ENCODE measurements at places on chromosomes 11 and 22.

- DNase-seq, result no peak
These were observed 6.4 kb downstream of the FADS2 start for GRCh38 chr11:61834278-61835048.

- DNase-seq, result no peak
These were observed 77.2 kb downstream of the PRSS23 start for GRCh38 chr11:86877503-86877902.

GRCh38 chr22:19718456-19719049 is 4.2 kb downstream of the SEPTIN5 start:
- DNase-seq, result no peak

DNA sequence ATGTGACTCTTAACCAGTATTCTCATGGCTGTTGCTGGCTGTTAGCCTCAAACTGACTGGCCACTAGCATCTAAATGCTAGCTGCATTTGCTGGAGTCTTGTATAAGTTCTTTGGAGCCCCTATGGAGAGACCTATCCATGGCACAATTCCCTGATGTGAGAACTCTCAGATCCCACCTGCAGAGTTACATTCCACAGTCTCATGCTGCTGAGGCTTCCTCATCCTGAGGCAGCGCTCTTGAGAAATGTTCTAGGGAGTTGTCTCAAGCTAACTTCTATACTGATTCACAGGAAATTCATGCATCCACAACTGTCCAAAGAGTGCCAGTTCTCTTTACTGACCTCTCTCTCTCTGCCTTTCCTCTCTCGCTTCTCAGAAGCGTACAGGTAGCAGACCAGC is 218.0 kb upstream of the PITPNB start:
- DNase-seq, result no peak

- DNase-seq, result no peak
These were observed 668 bp downstream of the F2 start for GRCh38 chr11:46719543-46720218.

- no peak for DNase-seq
These were observed 138.6 kb upstream of the ARHGAP20 start for GRCh38 chr11:110850846-110851245.

DNA sequence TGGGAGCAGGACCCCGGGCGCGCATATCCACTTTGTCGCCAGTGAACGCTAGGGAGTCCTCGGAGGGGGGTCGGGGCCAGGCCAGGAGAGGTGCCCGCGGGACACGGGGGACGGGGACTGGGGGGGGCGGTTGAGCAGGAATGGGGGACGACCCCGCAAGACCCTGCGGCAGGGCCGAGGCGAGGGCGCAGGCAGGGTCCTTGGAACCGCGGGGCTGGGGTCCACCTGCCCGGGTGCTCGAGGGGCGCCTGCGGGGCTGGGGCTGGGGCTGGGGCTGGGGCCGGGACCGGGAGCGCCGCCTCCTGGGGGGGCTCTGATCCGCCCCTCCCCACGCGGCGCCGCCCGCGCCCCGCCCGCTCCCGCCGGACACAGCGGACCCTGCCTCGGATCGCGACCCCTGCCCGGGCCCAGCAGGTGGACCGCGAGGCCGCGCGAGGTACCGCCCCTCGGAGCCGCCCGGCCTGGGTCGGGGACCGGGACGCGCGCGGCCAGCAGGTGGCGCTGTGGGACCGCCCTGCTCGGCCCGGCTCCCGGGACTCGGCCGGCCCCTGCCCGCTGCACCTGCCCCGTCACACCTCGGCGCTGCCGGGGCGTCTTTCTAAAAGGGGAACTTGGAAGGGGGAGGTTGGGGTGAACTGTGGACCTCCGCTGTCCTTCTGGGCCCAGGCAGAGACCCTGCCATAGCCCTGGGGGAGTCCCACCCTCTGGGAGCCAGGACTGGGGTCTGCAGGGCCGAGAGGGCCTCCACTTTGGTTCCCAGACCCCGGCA is 11.0 kb downstream of the CRELD2 start:
- peak; percentile 65 for DNase-seq

- DNase-seq, result no peak
These were observed 20.4 kb downstream of the RSPH14 start for GRCh38 chr22:23121424-23121823.

GRCh38 chr11:100922121-100922520 is 207.5 kb downstream of the PGR start:
- DNase-seq, result no peak

- DNase-seq, result no peak
These were observed 847 bp upstream of the NDUFA6 start for GRCh38 chr22:42091455-42091782.

- DNase-seq, result no peak
These were observed 13.3 kb upstream of the IL10RA start for GRCh38 chr11:117972629-117973502.

DNA sequence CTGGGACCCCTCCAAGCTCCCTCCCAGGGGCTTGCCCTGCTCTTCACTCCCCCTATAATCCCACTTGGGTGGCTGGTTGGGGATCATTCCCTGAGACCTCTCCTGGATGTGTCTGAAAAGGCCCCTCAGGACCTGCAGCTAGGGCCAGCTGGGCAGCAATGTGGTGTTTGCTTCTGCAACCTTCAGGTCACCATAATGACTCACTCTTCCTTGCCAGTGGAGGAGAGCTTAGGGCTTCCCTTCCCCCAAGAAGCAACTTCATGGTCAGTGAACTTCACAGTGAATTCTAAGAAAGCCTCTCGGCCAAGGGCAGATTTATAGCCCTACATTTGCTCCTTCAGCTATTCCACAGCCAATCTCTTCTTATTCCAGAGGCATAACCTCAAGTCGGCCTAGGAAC is 45.1 kb upstream of the TSPAN18 start:
- no peak for DNase-seq

- no peak for DNase-seq
These were observed 27.9 kb upstream of the OAF start for GRCh38 chr11:120182790-120183491.

GRCh38 chr11:118622376-118623268 is 15.2 kb downstream of the PHLDB1 start:
- no peak for DNase-seq

GRCh38 chr11:131042041-131042390 is 125.7 kb upstream of the SNX19 start:
- DNase-seq, result no peak

GRCh38 chr11:11157185-11157584 is 195.9 kb downstream of the CSNK2A3 start:
- no peak for DNase-seq

- DNase-seq, result no peak
These were observed 1.6 kb downstream of the CBX7 start for GRCh38 chr22:39150848-39151215.

DNA sequence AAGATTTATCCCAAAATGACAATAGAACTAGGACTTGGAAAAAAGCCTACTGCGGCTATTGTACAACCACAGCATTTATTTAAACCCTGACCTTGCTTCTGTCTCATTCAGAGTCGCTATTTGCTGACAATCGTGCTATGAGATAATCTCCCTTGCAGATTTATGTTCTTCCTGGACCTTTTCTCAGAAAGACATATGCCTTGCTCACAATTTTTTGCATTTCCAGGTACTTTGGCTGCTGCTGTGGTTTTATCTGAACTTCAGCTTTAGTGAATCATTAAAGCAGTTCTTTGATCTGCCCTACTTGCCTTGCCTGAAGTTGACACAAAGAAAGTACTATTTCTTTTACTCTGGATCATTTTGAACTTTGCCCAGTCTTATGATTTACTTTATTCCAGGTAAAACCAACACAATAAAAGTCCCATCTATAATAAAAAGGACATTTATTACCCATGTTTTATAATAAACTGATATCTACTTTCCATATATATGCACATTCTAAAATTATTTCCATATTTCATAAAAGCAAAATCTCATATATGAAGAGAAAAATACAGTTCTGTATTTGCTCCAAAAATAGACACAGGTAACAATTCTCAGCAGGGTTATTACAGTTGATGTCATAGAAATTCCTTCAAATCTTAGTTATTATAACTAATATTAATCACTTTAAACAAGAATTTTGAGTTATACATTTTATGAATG is 63.4 kb upstream of the CARD18 start:
- no peak for DNase-seq

DNA sequence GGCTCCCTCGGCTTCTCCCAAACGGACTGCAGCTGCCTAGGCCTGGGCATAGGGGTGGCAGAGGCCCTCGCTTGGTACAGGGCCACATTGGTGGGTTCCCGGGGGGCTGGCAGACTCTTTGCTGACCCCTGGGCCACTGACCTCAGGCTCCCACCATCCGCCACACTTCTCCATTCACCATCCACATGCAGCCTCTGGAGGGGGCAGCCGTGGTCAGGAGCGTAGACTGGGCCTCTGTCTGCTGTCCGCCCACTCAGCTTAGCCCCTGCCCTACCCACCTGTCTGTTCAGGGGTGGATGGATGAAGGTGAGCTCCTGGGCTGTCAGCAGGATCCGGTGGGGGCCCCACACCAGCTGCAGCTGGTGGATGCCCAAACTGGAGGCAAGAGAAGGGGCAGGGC is 45.7 kb upstream of the LRRC32 start:
- no peak for DNase-seq

DNA sequence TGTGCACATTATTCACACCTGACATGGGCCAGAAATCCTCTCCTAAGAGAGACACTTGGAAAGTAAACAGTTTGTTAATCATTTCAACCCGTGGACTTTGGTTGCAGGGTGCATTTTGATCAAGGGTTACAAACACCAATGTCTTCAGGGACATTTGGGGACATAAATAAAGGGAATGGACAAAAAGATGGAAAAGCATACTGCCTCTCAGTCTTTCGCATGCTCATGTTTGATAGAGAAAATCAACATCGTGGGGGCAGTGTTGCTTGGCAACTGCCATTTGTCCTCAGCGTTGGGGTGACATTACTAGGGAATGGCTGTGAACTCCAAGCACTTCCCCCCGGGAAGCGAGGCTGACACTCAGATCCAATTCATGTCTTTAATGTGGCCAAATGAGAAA is 114.7 kb upstream of the OR4B1 start:
- no peak for DNase-seq

DNA sequence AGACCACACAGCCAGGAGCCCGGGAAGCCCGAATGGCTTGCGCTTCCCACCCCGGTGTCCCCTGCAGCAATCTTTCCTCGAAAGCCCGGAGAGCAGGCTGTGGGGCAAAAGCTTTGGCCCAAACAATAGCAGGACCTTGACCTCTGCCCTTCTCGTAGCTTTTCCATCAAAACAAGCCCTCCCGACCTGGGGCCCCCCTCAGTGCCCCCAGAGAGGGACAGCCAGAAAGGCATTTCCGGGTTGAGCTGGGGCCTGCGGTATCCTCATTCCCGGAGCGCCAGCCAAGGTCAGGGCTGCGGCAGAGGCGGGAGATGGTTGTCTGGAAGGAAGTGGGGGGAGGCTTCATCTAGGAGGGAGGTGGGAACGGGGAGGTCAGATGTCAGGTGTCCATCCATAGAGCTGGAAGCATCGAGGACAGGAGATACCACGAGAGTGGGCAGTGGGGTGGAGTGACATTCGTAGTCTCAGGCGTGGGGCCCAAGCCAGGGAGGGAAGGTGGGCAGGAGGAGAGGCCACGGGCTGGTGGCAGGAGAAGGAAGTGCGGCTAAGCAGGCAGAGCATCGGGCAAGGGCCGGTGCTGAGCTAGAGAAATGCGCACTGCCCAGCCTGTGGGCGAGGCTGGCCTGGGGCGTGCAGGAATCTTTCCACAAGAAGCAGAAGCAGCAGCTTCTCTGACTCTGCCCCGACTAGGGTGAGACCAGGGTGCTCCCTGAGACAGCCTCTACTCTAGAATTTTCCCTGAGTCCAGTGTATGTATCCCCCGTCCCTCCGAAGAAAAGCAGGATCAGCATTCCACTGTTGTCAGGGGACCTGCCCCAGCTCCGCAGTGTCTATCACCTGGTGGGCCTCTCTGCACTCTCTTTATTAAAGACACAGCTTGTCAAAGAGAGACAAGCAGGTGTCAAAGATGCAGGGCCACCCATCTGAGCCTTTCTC is 14.3 kb downstream of the PDGFB start:
- DNase-seq, result no peak

GRCh38 chr11:6824136-6824823 is 21.2 kb upstream of the OR10A5 start:
- no peak for DNase-seq

- DNase-seq, result no peak
These were observed 3.1 kb downstream of the CERK start for GRCh38 chr22:46734830-46735453.

- DNase-seq, result no peak
These were observed 2.7 kb downstream of the RBM14 start for GRCh38 chr11:66619080-66619554.

GRCh38 chr11:78564490-78565467 is 9.9 kb downstream of the NARS2 start:
- no peak for DNase-seq

DNA sequence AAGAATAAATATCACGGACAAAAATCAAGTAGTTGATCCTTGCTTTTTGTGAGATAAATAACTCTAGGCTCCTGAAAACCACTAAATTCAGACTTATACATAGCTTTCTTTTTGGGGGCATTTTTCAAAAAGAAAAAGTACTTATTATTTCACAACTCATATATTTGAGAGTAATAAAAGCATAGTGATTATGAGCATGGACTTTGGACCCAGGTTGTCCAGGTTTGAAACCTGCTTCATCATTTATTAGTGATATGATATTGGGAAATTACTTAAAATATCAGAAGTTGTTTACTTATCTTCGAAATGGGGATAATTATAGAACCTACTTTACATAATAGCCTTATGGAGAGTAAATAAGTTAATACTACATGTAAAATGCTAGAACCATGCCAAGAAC is 17.0 kb upstream of the LDHAL6A start:
- no peak for DNase-seq

- DNase-seq, result no peak
These were observed 28.6 kb downstream of the FAM83F start for GRCh38 chr22:40023341-40023841.

DNA sequence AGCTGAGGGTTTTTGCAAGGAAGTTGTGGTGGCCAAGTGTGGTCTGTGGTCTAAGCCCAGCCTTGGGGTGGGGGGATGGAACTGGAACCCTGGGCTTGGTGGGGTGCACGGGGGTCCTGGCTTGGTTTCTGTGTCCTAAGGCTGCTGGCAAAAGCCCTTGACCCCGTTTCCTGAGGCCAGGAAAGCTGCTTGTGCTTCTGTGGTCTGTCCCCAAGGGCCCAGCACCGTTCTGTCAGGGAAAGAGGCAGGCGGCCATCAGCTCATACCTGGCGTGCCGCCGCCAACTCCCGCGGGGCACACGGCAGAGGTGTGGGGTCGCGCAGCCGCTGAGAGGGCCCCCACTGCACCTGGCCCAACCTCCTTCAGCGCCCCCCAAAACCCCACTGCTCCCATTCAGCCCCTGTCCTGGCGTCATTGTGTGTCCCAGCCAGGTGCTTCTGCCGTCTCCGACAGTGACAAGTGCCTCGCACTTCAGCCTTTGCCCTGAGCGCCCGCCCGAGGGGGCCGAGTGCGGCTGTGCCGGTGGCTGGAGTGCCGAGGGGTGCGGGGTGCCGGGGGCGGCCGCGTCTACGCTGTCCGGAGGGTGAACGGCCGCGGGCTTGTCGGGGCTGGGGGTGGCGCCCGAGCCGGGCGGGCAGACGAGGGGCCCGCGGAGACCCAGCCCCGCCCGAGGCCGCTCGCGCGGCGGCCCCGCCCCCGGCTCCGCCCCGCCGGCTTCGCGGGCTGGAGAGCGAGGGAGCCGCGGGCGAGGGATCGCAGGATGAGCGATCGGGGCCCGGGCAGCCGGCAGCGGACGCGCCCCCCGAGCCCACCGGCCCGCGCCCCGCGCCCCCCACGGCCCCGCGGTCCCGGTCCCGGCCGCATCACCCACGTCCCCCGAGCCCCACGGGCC is at the start of gene CNIH2:
CNIH2 (plus strand) TSS at position 705 of the 892 bp plus-strand sequence. CDS start 282 bp downstream, outside the sequence.
- DNase-seq, result no peak

Data from stimulated activated CD4-positive, alpha-beta T cell treated with anti-CD3 and anti-CD28 coated beads, Interleukin-1b, Interleukin-23, amount 100 ng/mL, for 1 hour (primary cell).